ENCODE measurements at places on chromosomes 5 and 9.
A peak's percentile ranks its signal among the peaks of the same experiment; 100 is the strongest.

GRCh38 chr5:41559184-41559583, 48.8 kb upstream of the PLCXD3 start:
- DNase-seq: no peak

GRCh38 chr9:91795598-91796241, 154.3 kb downstream of the ROR2 start:
- DNase-seq: no peak

DNA sequence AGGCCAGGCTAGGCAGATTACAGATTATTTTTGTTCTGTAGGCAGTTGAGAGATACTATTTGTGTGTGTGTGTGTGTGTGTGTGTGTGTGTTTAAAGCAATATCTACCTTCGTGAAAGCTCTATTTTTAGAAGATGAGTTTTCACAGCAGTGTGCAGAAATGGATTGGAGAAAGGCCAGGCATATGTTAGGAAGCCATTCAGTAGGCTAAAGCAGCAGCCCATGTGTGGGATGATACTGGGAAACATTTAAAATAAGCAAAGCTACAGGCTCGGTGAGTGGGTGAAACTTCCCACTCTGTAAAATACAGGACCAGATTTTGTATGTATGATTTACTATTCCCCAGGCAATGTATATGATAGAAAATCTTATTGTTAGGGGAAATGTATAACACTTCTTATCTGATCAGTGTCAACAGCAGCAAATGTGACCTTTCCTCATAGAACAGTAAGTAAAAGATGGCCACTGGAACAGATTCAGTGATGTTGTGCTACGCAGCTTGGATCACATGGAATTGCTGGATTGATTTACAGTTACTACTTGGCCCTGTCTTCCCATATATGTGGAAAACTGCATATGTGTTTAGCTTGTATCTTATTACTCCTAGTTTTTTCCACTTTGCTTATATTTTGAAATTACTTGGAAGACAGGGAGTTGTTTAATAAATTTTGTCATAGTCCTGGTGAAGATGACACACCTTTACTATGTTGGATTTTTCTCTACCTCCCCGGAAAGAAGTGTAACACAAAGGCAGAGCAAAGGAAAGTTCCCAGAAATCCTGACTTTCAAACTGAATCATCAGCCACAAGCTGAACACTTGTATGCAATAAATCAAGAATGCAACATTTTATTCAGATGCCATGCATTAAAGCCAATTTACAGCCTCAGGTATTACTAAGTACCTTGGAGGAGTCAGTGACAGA, 1077.7 kb upstream of the SEMA6A start:
- no peak for DNase-seq

DNA sequence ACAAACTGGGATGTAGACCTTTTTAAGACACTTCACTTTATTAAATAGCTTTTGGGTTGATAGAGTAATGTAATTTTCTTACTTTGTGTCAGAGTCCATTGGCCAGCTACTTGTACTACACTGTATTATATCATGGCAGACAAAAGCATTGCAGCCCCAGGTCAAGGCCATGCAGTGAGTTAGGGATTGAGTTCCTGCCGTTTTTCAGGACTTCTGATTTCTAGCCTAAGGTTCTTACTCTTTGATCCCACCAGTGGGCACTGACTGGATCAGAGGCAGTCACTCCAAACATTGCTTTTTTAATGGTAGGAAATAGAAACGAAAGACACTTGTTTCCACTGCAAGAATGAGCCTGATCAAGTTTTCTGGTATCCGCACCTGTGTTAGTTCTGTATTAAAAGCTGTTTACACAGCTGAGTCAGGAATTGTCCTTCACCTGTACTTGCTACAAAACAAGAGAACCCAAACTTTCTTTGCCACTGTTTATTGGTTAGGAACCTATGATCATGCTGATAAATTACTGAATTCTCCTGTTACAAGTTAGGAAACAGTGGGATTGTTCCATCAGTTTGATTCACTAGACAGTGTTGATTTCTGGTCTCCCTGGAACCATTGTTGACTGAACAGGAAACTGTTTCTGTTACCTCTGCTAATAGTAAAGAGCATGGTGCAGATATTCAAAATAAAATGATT, 22.1 kb downstream of the LRRC70 start:
- DNase-seq: no peak

- no peak for DNase-seq
Observed at GRCh38 chr9:34171753-34172535, 6.9 kb upstream of the UBAP1 start.

DNA sequence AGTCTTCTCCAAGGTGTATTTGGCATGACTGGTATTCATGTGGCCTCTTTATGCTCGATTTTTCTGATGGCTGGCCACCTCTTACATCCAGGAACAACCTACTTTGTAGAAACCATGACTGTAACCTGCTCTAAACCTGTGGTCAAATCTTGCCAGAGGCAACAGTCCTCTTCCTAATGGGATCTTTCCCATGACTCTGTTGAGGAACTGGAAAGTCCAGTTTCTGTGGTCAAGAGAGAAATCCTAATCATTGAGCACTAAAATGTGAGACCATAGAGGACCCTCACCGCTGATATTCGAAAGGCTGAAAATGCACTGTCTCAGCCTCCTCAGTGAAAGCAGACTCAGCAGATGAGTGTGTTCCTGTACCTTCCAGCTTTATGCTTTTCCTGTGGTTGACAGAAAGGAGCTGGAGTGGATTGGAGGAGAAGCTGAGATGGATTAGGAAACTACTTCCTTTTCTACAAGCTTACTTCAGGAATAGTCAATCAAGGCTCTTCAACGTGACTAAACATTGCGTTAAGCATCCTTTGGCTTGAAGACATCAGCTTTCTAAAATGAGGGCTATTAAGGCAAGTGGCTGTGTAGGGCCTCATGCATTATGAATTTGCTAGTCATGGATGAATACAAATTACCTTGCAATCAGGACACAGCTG, 69.7 kb upstream of the DAPK1 start:
- no peak for DNase-seq

DNA sequence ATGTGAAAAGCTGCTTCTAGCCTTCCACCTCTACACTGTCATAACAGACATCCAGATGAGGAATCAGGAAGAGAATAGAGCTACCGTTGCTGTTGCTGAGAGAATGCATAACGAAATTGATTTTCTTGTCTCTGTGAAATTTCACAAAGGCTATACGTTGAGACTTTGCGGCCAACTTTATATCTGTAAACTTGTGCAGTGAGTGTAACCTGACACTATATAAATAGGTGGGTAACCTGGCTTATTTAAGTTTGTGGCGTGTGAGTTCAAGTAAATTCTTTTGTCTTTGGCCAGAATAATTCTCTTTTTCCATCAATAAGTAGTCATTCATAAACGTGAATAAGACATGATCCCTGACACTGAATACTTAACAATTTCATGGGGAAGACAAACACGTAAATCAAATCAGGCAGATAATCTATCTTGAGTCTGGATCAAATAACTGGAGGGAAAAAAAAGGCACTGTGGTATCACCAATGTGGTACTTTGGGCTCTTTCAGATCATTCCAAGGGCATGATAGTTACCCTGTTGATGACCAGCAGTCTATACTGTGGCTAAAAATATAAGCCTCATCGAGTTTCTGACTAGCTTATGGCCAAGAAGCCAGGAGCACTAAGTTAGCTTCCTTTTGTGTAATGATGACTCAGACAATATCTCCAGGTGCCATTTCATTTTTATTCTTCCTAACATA, 98.2 kb upstream of the RASA1 start:
- DNase-seq: no peak

GRCh38 chr9:11023201-11023600, 410.4 kb upstream of the PTPRD start:
- DNase-seq: peak; percentile 20

- no peak for DNase-seq
Observed at GRCh38 chr9:128099231-128099931, 28.1 kb downstream of the PTGES2 start.

- DNase-seq: no peak
Observed at GRCh38 chr9:88460587-88461332, 72.5 kb downstream of the SPIN1 start.

DNA sequence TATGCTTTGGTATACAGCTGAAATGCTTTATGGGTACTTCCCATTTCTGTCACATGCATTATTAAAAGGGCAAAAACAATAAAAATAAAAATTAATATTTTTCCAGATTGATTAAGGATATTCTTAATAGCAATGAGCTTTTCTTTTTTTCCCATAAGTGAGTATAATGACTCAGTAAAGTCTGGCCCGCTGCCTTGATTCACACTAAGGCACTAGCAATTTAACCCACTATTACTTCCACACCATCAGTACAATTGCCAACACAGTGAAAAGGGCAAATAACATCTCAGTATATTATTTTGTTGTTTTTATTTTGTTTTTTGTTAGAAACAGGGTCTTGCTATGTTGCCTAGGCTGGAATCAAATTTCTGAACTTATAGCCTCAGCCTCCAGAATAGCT, 150.1 kb downstream of the RNF180 start:
- no peak for DNase-seq

GRCh38 chr5:153470736-153471135, 19.7 kb upstream of the GRIA1 start:
- no peak for DNase-seq

DNA sequence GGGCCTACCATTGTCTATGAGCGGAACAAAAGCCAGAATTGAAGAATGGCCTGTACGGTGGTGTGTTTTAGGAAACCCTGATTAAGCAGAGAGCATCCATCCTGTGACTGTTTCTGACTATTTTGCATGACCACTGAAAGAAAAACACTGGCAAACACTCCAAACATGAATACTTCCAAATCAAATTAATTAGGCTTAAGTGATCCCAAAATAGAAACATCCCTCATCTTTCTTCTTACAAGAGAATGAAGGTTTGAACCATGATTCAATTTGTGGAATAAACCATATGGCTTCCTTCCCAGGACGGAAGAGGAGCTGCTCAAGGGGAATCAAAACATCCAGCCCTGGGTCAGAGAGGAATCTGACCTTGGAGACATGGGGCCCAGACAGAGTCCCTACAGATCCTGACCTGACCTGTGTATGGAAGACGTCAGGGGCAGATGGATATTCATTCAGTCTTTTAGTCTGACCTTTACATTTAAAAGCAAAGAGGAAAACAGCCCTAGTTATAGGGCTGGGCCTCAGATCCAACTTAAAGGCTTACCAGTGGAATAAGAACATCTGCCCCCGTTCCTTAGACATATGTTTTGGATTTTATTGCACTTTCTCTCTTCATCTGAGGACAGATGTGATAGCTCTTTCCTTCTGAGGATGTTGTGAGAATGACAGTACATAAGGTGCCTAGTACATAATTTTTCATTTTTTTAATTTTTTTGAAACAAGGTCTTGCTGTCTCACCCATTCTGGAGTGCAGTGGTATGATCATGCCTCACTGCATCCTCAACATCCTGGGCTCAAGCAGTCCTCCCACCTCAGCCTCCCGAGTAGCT, 17.6 kb upstream of the RECK start:
- no peak for DNase-seq

- DNase-seq: no peak
Observed at GRCh38 chr9:86798966-86799365, 148.3 kb downstream of the GAS1 start.

DNA sequence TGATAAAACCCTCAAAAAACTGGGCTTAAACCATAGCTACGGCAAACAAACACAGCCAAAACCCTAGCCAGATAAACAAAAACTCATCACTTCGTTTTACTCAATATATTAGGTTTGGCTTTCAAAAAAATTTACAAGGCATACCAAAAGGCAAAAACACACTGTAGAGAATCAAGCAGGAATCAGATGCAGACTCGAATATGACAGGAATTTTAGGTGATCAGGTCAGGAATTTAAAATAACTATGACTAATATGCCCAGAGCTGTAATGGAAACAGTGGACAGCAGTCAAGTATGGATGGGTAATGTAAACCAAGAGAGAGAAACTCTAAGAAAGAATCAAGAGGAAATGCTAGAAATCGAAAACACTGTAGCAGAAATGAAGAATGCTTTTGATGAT, 26.5 kb upstream of the DOCK2 start:
- DNase-seq: no peak

Data from SK-N-MC (cell line).